Osteoblast (primary cell): ENCODE measurements at places on chromosomes 5 and 9. TPM values are rescaled to one million over a fixed set of nuclear protein-coding genes. Genes with fewer than 3 reads are reported as not detected.

- DNase-seq = no peak
Observed at GRCh38 chr9:7315116-7315515, 484.5 kb downstream of the DMAC1 start.

Gene TLX3
- not detected in 2 replicates for total RNA-seq

DNA sequence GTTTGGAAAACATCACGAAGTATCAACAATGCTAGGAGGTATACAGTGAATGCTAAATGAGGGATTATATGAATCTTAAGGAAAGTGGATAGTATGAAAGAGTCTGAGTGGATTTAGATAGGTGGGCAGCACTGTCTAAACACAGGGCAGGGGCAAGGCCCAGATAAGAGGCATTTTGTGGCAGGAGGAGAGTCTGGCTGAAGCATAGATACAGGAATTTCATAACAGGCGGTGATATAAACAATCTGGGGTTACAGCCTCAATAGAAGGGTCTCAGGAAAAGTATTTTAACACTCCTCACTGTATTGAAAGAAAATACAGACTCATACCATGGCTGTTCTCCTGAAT is 96.9 kb downstream of the PLPP1 start:
- peak; percentile 55 for DNase-seq

GRCh38 chr9:137666513-137666822 is 47.7 kb downstream of the EHMT1 start:
- no peak for DNase-seq

DNA sequence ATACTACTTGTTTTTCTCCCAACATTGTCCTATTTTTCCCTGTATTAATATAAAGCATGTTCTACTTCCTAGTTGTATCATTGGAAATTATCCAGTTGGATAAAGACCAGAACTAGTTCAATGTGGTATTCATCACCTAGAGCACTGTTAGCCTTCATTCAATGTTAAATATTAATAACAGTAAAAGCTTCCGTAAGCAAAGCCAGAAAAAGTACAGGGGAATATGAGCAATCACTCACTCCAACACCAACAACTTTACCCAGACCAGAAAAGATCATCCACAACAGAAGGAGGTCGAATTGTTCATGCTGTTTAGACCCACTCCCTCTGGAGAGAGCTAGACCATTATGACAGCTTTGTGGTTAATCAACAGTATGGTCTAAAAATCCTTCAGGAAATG is 728.4 kb downstream of the MAT2B start:
- DNase-seq = no peak

GRCh38 chr5:21680196-21680595 is 1172.9 kb downstream of the CDH12 start:
- peak; percentile 1 for DNase-seq

DNA sequence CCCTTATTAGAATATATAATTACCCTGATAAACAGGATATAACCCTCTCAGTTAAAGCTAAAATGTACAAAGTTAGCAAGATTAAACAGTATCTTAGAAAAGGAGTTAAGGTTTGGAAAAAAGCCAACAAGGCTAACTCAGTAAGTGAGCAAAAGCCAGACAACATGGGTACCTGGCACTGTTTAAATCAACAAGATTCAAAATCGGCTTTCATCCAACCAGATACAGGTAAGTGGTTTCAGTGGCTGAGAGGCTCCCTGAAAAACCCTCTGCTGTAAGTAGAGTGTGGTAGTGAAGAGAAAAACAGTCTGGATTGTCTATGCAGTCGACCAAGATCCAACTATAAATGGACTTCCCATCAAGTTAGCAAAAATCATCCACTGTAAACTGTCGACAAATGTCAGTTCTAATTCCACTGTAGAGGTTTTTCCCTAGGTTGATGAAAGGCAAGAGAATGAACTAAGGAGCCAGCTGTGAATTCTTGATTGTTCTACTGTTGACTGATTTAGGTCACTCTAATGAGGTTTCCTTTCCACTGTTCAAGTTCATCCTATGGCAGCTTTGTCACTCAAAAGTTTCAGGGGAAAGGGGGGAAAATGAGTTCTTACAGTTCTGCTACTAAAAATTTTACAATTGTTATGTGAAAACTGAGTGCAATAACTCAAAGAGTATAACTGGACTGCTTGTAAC is 27.3 kb downstream of the ETF1 start:
- no peak for DNase-seq
